ENCODE measurements at places on chromosomes 3 and 15.

- no peak for DNase-seq
These were observed 42.7 kb upstream of the BLM start for GRCh38 chr15:90674476-90674875.

GRCh38 chr3:123576122-123576521 is 8.7 kb downstream of the HACD2 start:
- DNase-seq = peak; percentile 53

- DNase-seq = no peak
These were observed 5.0 kb downstream of the GPR156 start for GRCh38 chr3:120280026-120280425.

DNA sequence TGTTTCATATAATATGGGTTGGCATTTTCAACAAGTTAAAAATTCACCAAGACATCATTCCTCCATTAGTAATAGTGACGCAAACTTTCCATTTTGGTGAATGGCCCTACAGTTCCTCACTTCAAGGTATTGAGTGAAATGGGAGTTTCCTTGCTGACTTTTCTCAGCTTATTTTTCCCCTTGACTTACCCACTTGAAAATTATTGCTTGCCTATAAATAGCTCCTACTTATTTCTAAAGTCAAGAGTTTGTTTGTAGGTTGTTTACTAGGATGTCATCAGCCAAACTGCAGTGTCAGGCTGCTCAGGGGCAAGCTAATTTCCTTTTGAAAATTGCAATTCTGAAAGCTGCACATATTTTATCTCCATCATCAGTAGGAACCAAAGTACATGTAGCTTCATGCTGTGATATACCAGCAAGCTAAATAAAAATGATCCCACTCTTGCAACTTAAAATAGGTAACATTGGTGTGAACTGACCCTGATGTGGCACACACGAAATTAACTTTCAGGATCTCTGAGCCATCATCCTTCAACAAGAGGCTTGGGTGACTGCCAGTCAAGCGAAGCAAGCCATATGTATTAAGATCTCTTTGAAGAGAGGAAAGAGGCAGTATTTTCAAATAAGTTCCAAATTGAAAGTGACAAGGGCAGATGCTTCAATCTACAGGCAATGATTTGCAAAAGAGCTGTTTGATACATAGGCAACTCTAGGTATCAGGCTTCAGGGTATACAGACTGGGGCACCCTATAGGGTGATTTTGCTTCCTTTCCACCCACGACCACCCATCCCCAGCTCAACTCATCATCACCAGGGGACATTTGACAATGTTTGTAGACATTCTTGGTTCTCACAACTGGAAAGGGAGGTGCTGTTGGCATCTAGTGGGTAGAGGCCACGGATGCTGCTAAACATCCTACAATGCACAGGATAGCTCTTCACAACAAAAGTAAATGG is 66.8 kb upstream of the RASGRP1 start:
- no peak for DNase-seq

DNA sequence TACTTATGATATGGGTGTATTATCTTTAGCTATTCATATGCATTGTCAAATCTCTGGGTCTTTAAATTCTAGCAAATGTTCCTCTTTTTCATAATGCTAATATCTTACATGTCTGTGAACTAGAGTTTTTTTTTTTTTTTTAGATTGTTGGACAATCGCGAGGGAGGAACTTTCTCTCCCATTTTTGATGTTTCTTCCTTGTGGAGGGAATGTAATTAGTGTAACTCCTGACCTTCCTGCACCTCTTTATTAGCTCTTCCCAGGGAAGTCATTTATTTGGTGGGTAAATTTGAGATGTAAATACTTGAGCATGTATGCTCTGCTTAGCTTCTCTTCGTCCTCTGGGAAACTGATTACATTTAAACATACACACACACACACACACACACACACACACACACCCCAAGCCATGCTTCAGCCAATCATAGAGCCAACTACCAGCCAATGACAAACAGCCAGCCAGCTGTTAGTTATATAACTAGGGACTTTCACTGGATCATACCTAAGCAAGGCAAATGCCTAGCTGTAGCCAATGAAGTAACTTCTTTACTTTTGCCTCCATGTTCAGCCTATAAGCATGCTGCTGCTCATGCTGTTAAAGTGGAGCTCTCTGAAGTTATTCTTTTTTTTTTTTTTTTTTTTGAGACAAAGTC is 8.3 kb upstream of the USP8 start:
- DNase-seq = peak; percentile 5

GRCh38 chr3:40613306-40613705 is 88.5 kb downstream of the ZNF621 start:
- no peak for DNase-seq

Data from common myeloid progenitor, CD34-positive (primary cell).